ENCODE measurements at places on chromosomes 3 and 15.

GRCh38 chr3:46763178-46763577 lies 45.5 kb upstream of the PRSS50 start:
- DNase-seq = no peak

GRCh38 chr15:84023636-84024035 lies 211.9 kb upstream of the GOLGA6L4 start:
- DNase-seq = no peak

DNA sequence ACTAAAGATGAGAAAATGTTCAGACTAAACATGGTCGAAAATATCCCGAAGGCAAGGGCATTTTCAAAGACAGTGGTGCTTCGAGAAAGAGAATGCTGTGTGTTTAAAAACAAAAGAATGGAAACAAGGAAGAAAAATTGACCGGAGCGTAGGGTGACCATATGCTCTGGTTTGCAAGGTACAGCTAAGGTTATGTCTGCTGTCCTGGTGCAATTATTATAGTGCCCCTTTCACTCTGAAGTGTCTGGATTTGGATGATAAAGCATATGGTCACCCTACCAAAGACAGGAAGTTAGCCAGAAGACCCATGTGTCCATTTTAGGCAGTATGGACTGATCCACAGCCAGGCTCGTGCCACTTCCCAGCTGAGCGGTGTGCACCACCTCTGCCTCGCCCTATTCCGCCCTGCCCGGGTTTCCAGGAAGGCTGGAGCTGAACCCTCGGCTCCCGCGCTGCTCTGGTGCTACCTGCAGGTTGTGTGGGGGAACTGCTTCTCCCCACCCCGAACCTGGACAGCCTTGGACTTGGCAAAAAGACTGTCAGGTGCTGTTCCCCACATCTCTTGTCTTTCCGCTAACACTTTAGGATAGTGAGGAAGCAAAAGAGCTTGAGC lies 25.2 kb downstream of the GOLGA6D start:
- no peak for DNase-seq

DNA sequence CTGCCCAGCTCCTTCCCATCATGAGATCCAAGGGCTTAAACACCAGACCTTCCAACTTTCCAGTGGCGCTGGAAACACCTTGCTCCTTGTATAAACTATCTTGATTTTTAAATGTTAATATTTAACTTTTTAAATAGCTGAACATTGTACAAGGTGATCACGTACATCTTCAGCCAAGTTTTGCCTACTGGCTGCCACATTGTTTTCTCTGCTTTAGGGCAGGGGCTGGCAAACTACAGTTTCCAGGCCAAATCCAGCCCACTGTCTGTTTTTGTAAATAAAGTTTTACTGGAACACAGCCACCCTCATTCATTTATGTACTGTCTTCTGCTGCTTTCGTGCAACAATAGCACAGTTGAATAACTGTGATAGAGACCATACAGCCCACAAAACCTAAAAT lies 27.6 kb upstream of the FOXP1 start:
- no peak for DNase-seq

- no peak for DNase-seq
Measured at GRCh38 chr3:194220901-194221326, 85.0 kb downstream of the HES1 start.

DNA sequence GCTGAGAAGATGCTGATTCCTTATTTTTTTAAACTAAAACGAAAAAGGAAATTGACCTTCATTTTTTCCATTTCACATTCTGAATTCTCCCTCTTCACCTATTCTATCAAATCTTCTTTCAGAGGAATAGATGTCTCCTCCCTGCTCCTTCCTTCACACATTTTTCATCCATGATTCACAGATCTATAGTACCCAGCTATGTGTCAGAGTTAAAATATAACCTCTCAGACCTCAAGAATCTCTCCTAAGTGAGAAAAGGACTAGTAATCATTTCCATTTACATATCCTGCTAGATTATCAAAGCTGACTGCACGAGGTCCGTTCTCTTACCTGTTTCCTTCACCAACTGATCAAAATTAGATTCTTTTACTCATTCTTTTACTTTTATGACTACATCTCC lies 1297.6 kb upstream of the ALCAM start:
- DNase-seq = no peak

DNA sequence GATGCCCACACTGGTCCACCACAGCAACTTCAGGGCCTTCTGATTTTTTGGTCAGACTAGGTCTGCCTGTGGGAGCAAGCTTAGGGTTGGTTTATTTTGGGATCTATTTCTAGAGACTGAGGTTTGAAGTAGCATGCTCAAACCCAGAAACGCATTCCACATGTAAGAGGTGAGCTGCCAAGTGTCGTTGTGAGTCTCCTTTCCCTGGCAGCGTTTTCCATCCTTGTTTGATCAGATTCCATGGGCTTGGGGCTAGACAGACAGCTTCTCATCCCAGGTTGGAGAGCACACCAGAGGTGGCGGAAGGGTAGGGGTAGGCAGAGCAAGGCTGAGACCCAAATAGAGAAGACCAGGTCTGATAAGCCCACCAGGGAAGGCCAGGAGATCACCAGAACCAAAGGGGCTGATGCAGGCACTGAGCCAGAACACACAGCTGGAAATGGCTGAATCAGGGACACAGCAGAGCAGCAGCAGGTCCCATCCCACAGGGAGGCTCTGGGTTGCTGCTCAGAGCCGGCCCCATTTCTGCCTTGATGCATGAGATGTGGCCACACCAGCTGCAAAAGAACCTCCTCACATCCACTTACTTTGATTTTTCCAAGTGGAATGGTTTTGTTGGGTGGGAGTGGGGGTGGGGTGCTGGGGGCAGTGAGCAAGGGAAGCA lies 186.8 kb downstream of the THSD4 start:
- DNase-seq = no peak

DNA sequence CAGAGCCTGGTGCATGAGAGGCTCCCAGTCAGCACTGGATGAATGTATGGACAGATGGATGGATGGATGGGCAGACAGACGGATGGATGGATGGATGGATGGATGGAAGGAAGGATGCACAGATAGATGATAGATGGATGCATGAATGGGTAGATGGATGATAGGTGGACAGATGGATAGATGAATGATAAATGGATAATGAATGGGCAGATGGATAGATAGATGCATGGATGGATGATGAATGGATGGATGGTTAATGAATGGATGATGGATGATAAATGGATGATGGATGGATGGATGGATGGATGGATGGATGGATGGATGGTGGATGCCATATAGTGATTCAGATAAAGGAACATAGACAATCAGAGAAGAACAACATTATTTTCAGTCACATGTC lies 71.0 kb downstream of the SLC6A11 start:
- no peak for DNase-seq

DNA sequence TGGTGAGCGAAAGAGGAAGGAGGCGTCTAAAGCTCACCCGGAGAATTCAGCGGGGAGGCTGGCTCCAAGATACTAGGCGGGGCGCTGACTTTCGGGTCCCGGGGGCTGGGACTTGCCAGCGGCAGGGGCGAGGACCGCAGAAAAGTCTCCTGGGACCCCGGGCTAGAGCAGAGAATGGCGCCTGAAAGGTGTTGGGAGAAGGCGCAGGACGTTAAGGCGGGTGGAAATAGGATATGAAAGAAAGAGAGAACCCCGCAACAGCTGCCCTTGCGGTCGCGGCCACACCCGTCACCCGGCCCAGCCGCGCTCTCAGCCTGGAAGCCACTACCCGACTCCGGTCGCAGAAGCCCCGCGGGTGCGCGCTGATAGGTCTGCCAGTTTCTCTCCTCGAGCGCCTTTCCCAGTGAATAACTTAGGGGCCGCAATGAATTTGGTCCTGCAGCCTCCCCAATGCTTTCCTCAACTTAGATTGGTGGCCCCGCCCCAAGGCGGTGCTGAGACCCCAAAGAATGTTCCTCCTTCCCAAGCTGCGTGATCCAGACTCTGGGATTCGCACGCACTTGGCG lies 604 bp downstream of the LTK start:
- no peak for DNase-seq

GRCh38 chr3:108494906-108495531 lies 15.4 kb downstream of the MYH15 start:
- DNase-seq = no peak

GRCh38 chr3:152289708-152290107 lies 21.0 kb downstream of the MBNL1 start:
- no peak for DNase-seq

DNA sequence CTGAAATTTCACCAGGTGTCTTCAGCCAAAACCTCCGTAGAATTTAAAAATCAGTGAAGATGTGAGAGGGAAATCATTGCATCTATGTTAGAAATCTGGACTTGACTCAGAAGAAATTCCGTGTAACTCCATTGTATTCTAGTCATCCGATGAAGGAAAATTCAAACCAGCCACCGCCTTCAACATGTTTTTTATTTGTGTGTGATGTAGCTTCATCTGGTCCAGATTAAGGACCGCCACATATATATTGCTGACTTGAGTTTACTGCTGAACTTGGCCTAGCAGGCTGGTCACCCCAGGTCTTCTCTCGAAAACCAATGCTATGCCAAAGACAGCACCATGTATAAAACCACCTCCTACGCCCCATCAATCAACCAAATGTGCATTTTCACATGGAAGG lies 120.9 kb downstream of the FOXP1 start:
- no peak for DNase-seq

GRCh38 chr3:150970665-150971324 lies 1.7 kb downstream of the CLRN1 start:
- no peak for DNase-seq
